Activated T-cell treated with anti-CD3 and anti-CD28 coated beads, Interleukin-2, amount 50 U/mL, for 72 hours (primary cell): ENCODE measurements at places on chromosomes 3 and 15.

GRCh38 chr3:142501004-142501926 lies 53.4 kb upstream of the XRN1 start:
- no peak overlapping the region for H3K4me3 ChIP-seq
- no peak overlapping the region for H3K27ac ChIP-seq
- H3K36me3 ChIP-seq = peaks cover 31% of the 10 kb centered on the region
- no peak for DNase-seq
- H3K27me3 ChIP-seq = no peaks in the 10 kb centered on the region
- H3K4me1 ChIP-seq = peaks cover 25% of the 10 kb centered on the region

GRCh38 chr3:175383813-175384212 lies 524.7 kb downstream of the NAALADL2 start:
- no peak for DNase-seq
- no peaks in the 10 kb centered on the region for H3K27me3 ChIP-seq
- H3K36me3 ChIP-seq = no peaks in the 10 kb centered on the region

DNA sequence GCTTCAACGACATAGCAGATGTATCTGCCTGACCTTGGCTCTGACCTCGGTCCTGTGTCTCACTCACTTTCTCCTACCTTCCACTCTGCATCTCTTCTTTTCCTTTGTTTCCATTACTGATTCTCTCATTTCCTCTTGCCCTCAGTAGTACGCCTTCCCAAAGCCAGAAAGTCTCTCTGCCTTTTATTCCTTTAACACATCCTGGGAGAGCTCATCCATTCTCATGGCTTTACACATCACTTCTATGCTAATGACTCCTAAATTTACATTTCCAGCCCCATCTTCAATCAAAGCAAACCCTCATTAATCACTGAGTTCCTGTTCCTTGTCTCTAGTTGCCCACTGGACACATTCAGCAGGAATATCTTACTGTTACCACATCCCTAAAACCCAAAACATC lies 938.6 kb downstream of the NTRK3 start:
- no peaks in the 10 kb centered on the region for H3K36me3 ChIP-seq
- no peak overlapping the region for H3K27ac ChIP-seq
- H3K27me3 ChIP-seq = no peaks in the 10 kb centered on the region
- H3K4me1 ChIP-seq = no peaks in the 10 kb centered on the region
- no peak overlapping the region for H3K4me3 ChIP-seq

DNA sequence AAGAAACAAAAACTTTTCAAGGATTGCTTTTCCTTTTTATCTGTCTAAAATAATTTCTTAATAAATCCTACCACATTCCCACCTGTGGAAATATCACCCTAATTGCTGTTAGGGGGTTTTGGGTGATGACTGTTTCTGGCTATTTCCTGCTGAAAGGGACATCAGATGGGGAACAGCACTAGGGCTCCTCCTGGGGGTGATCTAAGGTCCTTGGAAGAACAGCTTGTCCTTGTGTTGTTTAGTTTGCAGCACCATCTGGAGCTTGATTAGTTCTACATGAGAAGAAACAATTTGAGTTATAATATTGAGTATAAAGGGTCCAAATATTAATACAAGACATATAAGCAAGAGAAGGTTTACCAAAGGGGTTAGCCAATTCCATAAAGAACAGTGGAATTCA lies 18.7 kb downstream of the OR5H15 start:
- H3K4me1 ChIP-seq = no peaks in the 10 kb centered on the region
- no peaks in the 10 kb centered on the region for H3K27me3 ChIP-seq
- no peak overlapping the region for H3K4me3 ChIP-seq
- no peak for DNase-seq
- H3K27ac ChIP-seq = no peak overlapping the region

- H3K27me3 ChIP-seq = peaks cover 8% of the 10 kb centered on the region
- H3K4me1 ChIP-seq = no peaks in the 10 kb centered on the region
- no peaks in the 10 kb centered on the region for H3K36me3 ChIP-seq
Measured at GRCh38 chr3:66138336-66139313, 82.2 kb upstream of the SLC25A26 start.

- H3K4me1 ChIP-seq = no peaks in the 10 kb centered on the region
- H3K36me3 ChIP-seq = no peaks in the 10 kb centered on the region
- no peak for DNase-seq
- peaks cover 42% of the 10 kb centered on the region for H3K27me3 ChIP-seq
- H3K4me3 ChIP-seq = no peak overlapping the region
Measured at GRCh38 chr15:39587096-39587721, 6.3 kb downstream of the THBS1 start.

DNA sequence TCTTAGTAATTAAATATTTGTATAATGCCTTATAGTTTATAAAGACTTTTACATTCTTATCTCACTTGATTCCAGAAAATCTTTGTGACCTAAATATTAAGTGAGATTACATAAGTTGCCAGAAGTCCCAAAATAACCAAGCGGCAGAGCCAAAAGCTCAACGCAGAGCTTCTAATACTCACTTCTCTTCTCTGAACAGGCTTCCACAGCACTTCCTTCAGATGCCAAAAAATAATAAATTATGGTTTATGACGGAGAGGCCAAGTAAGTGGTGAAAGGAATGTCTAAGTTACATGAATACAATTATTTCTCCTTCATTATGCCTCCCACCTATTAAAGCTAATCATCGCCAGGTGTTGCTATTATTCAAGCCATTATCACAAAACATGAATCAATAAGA lies 110.3 kb downstream of the GBE1 start:
- no peaks in the 10 kb centered on the region for H3K36me3 ChIP-seq
- H3K4me3 ChIP-seq = no peak overlapping the region
- DNase-seq = no peak
- no peaks in the 10 kb centered on the region for H3K4me1 ChIP-seq

DNA sequence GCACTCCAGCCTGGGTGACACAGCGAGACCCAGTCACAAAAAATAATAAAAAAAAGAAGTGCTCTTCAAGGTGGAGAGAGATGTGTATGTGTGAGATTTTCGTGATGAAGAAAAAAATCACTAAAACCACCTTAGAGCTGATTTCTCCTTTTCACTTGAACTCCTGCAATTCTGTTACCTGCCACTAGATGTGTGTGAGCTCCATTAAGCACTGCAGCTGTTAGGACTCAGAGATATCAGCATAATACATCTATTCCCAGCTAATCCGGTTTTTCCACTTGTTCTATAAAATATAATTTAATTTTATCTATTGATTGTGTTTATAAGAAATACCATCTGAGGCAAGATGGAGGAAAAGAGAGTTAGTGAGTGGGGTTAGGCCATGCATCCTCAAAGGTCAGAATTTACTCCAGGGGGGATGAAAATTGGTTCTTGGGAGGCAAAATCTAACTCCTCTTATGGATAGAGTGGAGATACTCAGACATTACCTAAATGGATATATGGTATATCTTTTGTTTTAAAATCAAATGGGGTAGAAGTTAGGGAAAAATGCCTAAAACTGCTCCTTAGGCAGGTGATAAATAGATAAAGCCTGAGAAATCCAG lies 152.7 kb downstream of the IL20RB start:
- no peaks in the 10 kb centered on the region for H3K4me1 ChIP-seq
- peaks cover 15% of the 10 kb centered on the region for H3K27me3 ChIP-seq
- no peak overlapping the region for H3K27ac ChIP-seq
- no peak overlapping the region for H3K4me3 ChIP-seq

- H3K27me3 ChIP-seq = no peaks in the 10 kb centered on the region
- H3K4me3 ChIP-seq = no peak overlapping the region
- peak overlapping the region; percentile 14 for H3K27ac ChIP-seq
- H3K36me3 ChIP-seq = peaks cover 18% of the 10 kb centered on the region
- peaks cover 61% of the 10 kb centered on the region for H3K4me1 ChIP-seq
Measured at GRCh38 chr15:43095708-43096347, 10.0 kb downstream of the UBR1 start.

- H3K36me3 ChIP-seq = no peaks in the 10 kb centered on the region
- H3K4me1 ChIP-seq = no peaks in the 10 kb centered on the region
- DNase-seq = no peak
- no peak overlapping the region for H3K27ac ChIP-seq
- H3K27me3 ChIP-seq = peaks cover 13% of the 10 kb centered on the region
Measured at GRCh38 chr3:113264283-113265131, 53.1 kb downstream of the BOC start.

- peaks cover 15% of the 10 kb centered on the region for H3K27me3 ChIP-seq
- no peaks in the 10 kb centered on the region for H3K4me1 ChIP-seq
- DNase-seq = no peak
- no peak overlapping the region for H3K4me3 ChIP-seq
Measured at GRCh38 chr15:57444877-57445513, 68.7 kb downstream of the CGNL1 start.

DNA sequence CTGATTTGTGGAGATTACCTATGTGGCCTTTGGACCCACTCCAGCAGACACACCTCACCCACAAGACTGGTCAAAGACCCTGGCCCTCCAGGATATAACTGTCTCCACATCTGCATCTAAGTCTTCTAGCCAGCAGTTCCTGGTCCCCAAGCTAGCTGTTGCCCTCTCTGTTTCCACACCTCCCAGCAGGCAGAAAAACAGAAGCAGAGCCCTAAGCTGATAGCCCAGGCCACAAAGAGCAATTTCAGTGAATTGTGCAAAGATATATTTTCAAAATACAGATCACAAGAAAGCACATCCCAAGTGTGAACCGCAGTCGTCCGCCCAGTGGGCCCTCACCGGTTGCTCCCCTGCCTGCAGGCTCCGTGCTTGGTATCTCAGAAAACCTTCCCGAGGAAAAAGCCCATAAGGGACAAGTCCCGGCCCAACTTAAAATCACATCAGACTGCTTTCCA lies 2.6 kb downstream of the TNIK start:
- H3K27ac ChIP-seq = peak overlapping the region; percentile 46
- peak overlapping the region; percentile 94 for H3K4me3 ChIP-seq
- H3K4me1 ChIP-seq = peaks cover 46% of the 10 kb centered on the region
- peaks cover 5% of the 10 kb centered on the region for H3K36me3 ChIP-seq

DNA sequence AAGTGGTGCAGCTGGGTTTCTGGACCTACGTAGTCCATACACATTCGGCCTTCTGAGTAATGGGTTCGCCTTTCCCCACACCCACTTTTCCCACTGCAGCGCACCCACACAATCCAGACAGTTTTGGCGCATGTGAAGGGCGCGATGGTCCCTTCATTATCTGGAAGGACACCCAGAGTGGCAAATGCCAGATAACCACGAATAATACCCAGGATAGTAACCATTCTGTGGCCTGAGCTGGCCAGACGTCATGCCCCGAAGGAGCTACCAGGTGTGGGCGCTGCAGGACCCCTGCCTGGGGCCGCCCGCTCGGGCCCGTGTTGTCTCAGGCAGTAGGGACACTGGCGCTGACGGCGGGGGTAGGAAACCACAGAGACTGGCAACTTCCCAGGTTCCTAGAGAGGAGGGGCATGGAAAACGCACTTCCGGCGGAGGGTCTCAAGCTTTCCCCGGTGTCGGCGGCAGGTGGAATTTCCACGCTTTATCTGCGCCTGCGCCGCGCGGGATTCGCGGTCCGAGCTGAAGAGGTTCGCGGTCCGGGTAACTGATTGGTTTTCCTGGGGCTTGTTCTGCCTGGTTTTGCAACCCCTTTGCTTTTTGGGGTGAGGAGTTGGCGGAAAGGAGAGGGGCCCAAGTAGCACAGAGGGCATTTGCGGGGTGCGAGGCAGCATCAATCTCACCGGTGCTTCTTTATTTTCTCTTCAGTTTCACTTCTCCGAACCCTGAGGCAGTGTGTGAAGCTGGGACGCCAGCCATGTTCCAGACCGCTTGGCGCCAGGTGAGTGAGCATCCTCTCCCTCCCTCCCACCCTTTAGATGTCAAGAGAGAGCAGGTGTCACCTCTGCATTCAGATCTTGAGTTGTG lies at the start of gene ZNF620:
Gene ZNF620 (plus strand): TSS at position 441 of the 864 bp plus-strand sequence. CDS start 314 bp downstream, at position 755.
- H3K36me3 ChIP-seq = peaks cover 3% of the 10 kb centered on the region
- H3K27me3 ChIP-seq = no peaks in the 10 kb centered on the region

GRCh38 chr3:64627471-64628321 lies 60.1 kb downstream of the ADAMTS9 start:
- no peak overlapping the region for H3K4me3 ChIP-seq
- H3K36me3 ChIP-seq = no peaks in the 10 kb centered on the region
- DNase-seq = no peak
- no peak overlapping the region for H3K27ac ChIP-seq
- no peaks in the 10 kb centered on the region for H3K4me1 ChIP-seq

GRCh38 chr3:136606990-136607389 lies 145.2 kb downstream of the STAG1 start:
- no peak for DNase-seq
- peaks cover 4% of the 10 kb centered on the region for H3K4me1 ChIP-seq
- H3K4me3 ChIP-seq = no peak overlapping the region
- H3K27ac ChIP-seq = no peak overlapping the region

GRCh38 chr3:109926376-109926775 lies 589.0 kb upstream of the DPPA4 start:
- H3K27ac ChIP-seq = no peak overlapping the region
- peaks cover 8% of the 10 kb centered on the region for H3K4me1 ChIP-seq
- H3K27me3 ChIP-seq = no peaks in the 10 kb centered on the region
- no peak for DNase-seq
- no peak overlapping the region for H3K4me3 ChIP-seq

- H3K4me3 ChIP-seq = peak overlapping the region; percentile 70
- DNase-seq = peak; percentile 71
- H3K27ac ChIP-seq = peak overlapping the region; percentile 36
- peaks cover 4% of the 10 kb centered on the region for H3K36me3 ChIP-seq
- peaks cover 57% of the 10 kb centered on the region for H3K27me3 ChIP-seq
Measured at GRCh38 chr3:40971191-40972168, 227.8 kb upstream of the CTNNB1 start.

DNA sequence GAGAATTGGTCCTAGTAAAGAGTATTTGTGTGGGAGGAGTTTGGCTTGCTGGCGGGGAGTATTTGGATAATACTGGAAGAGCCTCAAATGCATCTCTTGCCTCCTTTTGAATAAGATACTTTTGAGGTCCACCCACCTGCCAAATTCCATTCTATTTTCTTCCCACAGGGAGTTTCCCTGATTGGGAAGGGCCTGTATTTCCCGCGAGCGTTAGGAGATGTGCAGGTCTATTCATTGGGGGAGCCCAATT lies 406 bp upstream of the RASA2 start:
- peak overlapping the region; percentile 87 for H3K4me3 ChIP-seq
- no peak for DNase-seq
- H3K27ac ChIP-seq = peak overlapping the region; percentile 85
- peaks cover 8% of the 10 kb centered on the region for H3K36me3 ChIP-seq
- H3K4me1 ChIP-seq = peaks cover 59% of the 10 kb centered on the region

DNA sequence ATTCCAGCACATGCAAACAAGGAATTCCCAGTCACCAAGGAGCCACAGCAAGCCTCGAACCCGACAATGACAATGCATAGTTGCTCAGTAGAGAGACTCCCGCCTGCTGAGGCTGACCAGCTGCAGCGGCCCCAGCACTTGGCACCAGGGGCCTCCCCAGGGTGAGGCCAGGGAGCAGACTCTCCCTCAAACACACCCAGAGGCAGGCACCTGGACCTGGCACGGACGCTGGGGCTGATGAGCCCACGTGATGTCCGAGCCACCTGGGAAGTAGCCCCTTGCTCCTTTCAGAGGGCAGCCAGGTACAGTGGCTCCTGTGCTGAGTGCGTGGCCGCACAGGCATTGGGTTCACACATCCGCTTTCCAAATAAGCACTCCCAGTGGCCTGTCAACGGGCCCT lies 315.9 kb upstream of the TGFBR2 start:
- no peak overlapping the region for H3K4me3 ChIP-seq
- peaks cover 49% of the 10 kb centered on the region for H3K4me1 ChIP-seq
- DNase-seq = no peak
- H3K27ac ChIP-seq = no peak overlapping the region

GRCh38 chr3:159897331-159898075 lies 91.1 kb upstream of the IL12A start:
- no peaks in the 10 kb centered on the region for H3K4me1 ChIP-seq
- H3K27me3 ChIP-seq = peaks cover 12% of the 10 kb centered on the region
- no peaks in the 10 kb centered on the region for H3K36me3 ChIP-seq
- no peak overlapping the region for H3K4me3 ChIP-seq
- DNase-seq = no peak
